ENCODE measurements at places on chromosomes 16 and 17.

DNA sequence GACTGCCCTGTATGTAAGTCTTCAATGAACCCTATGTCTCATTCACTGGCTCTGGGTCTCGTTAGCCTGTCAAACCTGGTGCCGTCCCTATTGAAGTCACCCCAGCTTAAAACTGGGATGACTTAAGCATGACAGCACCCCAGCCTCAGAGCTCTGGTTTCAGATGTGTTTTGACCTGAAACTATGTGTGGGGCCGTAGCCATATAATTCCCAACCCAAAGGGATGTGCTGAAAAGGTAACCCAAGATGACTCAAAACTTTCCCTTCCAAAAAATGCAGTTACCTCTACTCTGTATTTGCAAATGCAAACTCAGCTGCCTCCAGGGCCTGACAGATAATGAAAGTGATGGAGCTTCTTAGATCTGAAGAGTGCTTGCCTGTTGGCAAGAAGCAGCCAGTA lies 478.3 kb upstream of the ERCC4 start:
- DNase-seq, result no peak

- DNase-seq, result no peak
Measured at GRCh38 chr16:85530370-85530739, 82.8 kb upstream of the GSE1 start.

GRCh38 chr17:78092794-78093324 lies 35.7 kb downstream of the TMC6 start:
- no peak for DNase-seq

GRCh38 chr16:4110680-4111079 lies 5.6 kb downstream of the ADCY9 start:
- no peak for DNase-seq

- no peak for DNase-seq
Measured at GRCh38 chr16:2174396-2175131, 19.0 kb downstream of the TRAF7 start.

GRCh38 chr17:40864661-40865390 lies 2.2 kb downstream of the KRT12 start:
- DNase-seq, result no peak

GRCh38 chr16:9800186-9800738 lies 382.0 kb downstream of the GRIN2A start:
- DNase-seq, result no peak

DNA sequence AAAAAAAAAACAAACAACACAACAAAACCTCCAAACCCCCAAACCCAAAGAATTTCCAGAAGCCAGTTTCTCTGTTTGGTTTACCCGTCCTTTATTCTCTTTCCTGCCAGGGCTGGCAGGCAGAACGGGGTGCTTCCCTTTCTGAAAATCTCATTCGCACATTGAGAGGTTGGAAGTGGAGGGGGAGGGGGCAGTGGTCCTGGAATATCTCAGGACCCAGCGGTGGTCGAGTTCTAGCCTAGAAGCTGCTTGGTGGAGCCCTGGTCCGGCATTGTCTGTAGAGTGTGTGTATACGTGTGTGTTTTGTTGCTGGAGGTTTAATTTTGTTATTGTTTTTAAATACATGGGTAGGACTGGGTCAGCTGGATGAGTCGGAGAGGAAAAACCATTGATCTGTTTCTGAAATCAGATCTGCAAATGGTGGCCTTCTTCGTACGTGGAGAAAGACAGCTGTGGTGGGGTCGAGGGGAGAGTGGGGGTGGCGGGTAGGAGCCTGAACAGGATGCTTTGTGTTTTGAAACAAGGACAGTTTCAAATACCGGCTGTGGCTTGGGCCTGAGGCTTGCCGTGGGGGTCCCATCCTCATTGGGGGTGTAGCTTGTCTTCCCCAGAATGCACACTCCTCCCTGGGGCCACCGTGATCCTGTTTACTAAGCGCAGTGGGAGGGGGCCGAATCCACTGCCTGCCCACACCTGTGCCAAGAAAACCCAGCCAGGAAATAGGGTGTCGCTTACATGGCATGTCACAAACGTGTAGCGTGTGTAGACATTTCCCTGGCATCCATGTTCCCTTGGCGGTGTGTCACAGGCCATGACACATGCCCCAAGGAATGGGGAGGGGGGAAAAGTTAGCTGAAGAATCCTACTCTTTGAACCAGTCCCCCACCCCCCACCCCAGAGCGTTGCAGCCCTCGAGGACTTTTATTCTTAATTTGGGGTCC lies 1.6 kb downstream of the CMIP start:
- no peak for DNase-seq

GRCh38 chr17:78049609-78050008 lies 78.9 kb downstream of the TMC6 start:
- DNase-seq, result no peak

GRCh38 chr16:15781650-15782049 lies 75.2 kb downstream of the MYH11 start:
- no peak for DNase-seq

DNA sequence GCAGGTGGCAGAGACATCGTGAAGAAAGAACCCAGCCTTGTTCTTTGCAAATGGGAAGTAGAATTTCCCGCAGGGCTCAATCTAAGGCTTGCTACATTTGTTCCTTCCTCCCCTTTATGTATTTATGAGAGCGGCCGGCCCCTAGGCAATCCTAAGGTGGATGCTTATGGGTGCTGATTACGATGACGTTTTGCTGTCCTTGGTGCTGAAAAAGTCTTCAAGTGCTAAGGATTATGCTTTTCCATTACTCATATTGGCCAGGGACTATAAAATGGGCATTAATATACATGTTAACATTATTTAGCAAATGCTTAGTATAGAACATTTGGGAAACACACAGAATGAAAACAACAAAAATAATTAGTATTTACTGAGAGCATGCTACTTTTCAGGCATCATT lies 313.3 kb upstream of the XYLT1 start:
- peak; percentile 45 for DNase-seq

DNA sequence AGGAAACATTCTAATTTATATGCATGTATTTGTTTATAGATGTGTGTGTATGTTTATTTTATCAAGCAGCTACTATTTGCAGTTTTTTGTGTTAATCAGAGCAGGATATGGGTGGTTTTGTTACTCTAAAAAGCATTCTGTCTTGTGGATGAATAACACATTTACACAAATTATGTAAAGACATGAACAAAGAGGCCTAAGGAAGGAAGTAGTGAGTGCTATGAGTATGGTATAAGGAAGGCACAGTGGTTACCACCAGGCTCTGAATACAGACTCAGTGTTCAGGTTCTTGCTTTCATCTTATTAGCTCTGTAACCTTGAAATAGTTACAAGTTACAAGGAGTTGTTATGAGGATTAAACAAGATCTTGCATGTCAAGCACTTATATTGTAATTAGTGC lies 33.9 kb downstream of the STXBP4 start:
- no peak for DNase-seq

DNA sequence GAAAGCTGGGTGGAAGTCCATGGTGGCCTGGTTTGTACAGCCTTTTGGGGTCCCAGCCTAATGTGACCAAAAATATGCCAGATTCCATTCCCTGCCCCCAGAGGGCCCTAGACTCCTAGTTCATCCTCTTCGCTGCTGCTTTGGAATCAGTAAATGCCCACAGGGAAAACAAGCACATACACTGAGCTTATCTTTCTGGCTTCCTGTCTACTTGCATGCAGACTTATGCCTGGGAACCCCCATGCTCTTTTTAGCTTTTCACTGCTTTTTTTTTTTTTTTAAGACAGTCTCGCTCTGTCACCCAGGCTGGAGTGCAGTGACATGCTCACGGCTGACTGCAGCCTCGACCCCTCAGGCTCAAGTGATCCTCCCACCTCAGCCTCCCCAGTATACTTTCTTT lies 6.2 kb upstream of the CD300LG start:
- DNase-seq, result peak; percentile 24

DNA sequence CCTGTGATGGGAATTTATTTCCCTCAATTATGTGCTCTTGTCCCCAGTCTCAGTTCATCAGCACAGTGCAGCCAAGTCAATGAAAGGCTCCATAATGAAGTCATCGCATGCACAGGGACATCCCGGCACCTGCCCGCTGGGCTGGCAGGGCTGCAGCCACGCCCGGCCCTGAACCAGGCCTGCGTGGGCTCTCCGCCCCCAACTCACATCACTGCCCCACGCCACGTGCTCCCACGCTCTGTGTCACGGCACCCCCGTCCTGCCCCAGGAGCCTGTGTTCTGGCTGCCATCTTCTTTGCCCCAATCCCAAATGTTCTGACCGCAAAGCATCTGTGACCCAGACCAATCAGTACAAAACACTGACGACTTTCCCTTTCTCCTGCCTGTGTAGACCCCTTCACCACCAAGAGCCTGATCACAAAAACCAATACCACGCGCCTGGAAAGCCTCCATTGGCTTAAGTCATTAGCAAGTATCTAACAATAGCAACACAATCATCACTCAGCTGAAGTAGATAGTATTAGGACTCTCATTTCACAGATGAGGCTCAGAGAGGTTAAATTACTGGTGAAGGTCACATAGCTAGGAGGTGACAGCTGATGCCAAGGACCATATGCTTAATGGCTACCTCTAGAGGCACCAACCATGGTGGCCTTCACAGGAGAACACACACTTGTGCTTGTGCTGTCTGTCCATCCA lies 202.5 kb downstream of the ZFHX3 start:
- DNase-seq, result no peak

- DNase-seq, result peak; percentile 18
Measured at GRCh38 chr17:42251115-42251514, 25.1 kb downstream of the STAT5B start.

DNA sequence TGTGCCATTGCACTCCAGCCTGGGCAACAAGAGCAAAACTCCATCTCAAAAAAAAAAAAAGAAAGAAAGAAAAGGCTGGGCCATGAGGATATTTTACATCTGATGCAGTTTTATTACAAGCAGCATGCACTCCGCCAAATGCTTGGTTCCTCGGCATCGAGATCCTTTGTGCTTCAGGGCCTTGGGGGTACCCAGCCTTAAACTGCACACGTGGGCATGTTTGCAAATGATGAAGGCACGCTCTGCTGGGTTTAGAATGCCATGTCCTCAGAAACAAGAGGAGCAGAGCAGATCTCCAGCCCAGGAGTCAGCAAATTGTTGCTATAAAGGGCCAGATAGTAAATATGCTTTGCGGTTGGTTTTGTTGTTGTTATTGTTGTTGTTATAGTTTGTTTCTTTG lies 153.2 kb downstream of the KATNIP start:
- DNase-seq, result no peak

- no peak for DNase-seq
Measured at GRCh38 chr17:61621317-61621716, 30.3 kb upstream of the NACA2 start.

DNA sequence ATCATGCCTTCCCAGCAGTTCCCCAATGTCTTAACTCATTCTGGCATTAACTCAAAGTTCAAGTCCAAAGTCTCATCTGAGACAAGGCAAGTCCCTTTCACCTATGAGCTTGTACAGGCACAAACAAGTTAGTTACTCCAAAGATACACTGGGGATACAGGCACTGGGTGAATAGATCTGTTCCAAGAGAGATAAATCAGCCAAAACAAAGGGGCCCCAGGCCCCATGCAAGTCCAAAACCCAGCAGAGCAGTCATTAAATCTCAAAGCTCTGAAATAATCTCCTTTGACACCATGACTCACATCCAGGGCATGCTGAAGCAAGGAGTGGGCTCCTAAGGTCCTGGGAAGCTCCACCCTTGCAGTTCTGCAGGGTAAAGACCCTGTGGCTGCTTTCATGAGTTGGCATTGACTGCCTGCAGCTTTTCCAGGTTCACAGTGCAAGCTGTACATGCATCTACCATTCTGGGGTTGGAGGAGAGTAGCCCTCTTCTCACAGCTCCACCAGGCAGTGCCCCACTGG lies 332.2 kb upstream of the KIF2B start:
- DNase-seq, result no peak

GRCh38 chr16:13921328-13921727 lies 1.4 kb downstream of the ERCC4 start:
- no peak for DNase-seq

DNA sequence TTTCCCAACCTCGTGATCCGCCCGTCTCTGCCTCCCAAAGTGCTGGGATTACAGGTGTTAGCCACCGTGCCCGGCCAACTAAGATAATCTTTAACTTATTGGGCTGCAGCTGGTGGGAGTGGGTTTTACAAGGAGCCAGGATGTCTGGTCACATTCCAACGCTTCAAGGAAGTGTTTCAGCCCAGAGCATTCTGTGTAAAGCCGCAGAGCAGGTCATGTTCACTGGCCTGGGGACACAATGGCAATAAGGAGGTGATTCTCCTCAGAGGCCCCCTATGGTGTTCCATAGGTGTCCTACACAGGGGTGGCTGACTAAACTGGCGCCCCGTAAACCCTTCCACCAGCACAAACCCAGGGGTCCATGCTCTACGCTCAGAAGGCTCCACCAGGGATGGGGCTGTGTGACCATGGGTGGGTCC lies 1.2 kb downstream of the QPRT start:
- DNase-seq, result peak; percentile 80

- no peak for DNase-seq
Measured at GRCh38 chr17:71409712-71410111, 711.1 kb upstream of the SOX9 start.

GRCh38 chr16:22220714-22221113 lies 14.6 kb downstream of the EEF2K start:
- DNase-seq, result no peak

DNA sequence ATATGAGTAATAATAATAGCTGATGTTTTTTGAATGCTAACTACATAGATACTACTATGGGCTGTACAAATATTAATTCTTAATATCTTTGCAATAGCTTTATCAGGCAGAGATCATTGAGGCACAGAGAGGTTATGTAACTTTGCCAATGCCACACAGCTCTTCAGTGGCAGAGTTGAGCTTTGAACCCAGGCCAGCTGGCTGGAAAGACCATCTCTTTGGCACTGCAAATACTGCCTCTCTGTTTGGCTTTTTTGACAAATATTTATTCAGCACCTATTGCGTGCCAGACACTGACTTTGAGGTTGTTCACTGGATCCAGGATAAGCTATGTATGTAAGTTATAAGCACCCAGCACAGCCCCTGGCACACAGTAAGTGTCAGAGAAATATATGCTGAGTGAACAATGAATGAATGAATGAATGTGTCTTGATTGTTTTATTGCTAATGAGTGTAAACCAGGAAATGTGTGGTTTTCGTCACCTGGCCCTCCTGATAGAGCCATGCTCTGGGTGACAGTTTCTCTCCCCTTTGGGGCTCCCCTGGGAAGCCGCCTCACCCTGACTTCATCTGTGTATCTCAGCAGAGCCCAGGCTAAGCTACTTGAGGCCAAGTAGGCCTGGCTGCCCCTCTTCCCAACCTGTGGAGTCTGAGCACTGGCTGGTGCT lies 2.5 kb downstream of the AQP8 start:
- no peak for DNase-seq

DNA sequence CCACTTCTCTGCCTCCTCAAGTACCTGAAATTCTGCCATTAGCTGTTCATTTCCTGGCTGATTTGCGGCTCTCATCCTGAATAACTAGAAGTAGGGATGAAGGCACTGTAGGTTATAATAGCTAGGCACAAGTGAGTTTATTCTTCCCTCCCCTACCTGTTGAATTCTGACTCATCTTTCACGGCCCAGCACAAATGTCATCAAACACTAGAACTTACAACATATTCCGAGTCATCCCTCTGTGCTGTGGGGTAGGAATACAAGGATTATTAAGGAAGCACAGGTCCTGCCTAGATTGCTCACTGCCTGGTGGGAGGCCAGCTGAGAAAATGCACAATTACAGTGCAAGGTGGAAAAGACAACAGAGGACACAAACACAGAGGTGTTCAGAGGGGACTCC lies 103.7 kb upstream of the ASIC2 start:
- DNase-seq, result no peak

Measured in ACHN (cell line).